ENCODE measurements at places on chromosomes 4 and X.

DNA sequence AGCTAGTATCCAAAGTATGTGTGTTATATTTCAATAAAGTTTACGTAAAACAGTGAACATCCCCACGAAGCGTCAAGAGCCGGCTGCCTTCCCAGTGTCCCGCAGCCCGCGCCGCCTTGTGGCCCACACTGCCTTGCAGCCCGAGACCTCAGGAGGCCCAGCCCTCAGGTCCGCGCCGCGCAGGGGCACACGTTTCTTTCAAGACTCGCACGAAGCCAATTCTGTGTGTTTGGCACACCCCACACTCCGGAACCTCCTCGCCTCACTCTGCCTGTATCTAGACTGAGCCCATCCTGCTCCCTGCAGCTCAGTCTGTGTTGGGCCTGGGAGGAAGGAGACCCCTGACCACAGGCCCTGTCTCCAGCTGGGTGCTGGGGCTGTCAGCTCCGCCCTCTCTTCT, 5.8 kb downstream of the LRPAP1 start:
- no peak for DNase-seq
- H3K27me3 ChIP-seq, result no peaks in the 10 kb centered on the region
- peaks cover 12% of the 10 kb centered on the region for H3K4me1 ChIP-seq
- H3K4me3 ChIP-seq, result no peak overlapping the region
- no peak overlapping the region for H3K27ac ChIP-seq

GRCh38 chr4:64911846-64912245, 502.6 kb upstream of the TECRL start:
- H3K36me3 ChIP-seq, result no peaks in the 10 kb centered on the region
- H3K27me3 ChIP-seq, result no peaks in the 10 kb centered on the region
- no peak overlapping the region for H3K27ac ChIP-seq
- no peaks in the 10 kb centered on the region for H3K4me1 ChIP-seq

- peaks cover 7% of the 10 kb centered on the region for H3K4me1 ChIP-seq
- H3K27me3 ChIP-seq, result no peaks in the 10 kb centered on the region
- H3K4me3 ChIP-seq, result no peak overlapping the region
- H3K27ac ChIP-seq, result no peak overlapping the region
- DNase-seq, result no peak
Observed at GRCh38 chr4:119149110-119149509, 13.5 kb downstream of the MYOZ2 start.

DNA sequence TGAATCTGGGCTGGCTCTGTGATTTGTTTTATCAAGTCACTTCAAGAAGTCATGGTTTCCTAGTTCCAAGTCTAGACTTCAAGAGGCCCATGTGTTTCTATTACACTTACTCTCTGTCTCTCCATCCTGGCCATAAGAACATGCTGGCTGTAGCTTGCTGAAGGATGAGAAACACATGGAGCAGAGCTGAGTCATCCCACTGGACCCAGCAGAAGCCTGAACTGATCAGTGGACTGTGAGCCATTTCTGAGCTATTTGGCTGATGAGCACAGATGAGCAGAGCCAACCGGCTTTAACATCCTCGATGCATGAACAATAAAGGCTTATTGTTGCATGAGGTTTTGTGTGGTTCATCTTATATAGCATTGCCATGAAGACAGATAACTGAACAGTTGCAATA, 290.6 kb upstream of the BOD1L1 start:
- no peak for DNase-seq
- H3K27ac ChIP-seq, result no peak overlapping the region
- no peak overlapping the region for H3K4me3 ChIP-seq
- H3K4me1 ChIP-seq, result peaks cover 13% of the 10 kb centered on the region

- no peaks in the 10 kb centered on the region for H3K36me3 ChIP-seq
- peak within 1 kb of the TSS; percentile 39 for H3K4me3 ChIP-seq
- H3K4me1 ChIP-seq, result no peaks in the 10 kb centered on the region
- peak; percentile 58 for DNase-seq
Observed at GRCh38 chrX:43882294-43882681, at the start of gene MAOB. Gene MAOB, minus strand, starts transcription at chrX:43882450. Its CDS starts 151 bp downstream, at chrX:43882299.

GRCh38 chr4:186698028-186698427, 25.6 kb downstream of the FAT1 start:
- no peak overlapping the region for H3K27ac ChIP-seq
- H3K27me3 ChIP-seq, result no peaks in the 10 kb centered on the region
- peaks cover 8% of the 10 kb centered on the region for H3K36me3 ChIP-seq

GRCh38 chrX:10011261-10011931, 44.2 kb downstream of the CLDN34 start:
- no peaks in the 10 kb centered on the region for H3K36me3 ChIP-seq
- peaks cover 16% of the 10 kb centered on the region for H3K4me1 ChIP-seq
- peak overlapping the region; percentile 95 for H3K27ac ChIP-seq
- H3K27me3 ChIP-seq, result no peaks in the 10 kb centered on the region
- peak; percentile 58 for DNase-seq
- peak overlapping the region; percentile 21 for H3K4me3 ChIP-seq

GRCh38 chr4:113744667-113745240, 16.8 kb downstream of the CAMK2D start:
- no peak for DNase-seq
- H3K36me3 ChIP-seq, result no peaks in the 10 kb centered on the region
- H3K27ac ChIP-seq, result no peak overlapping the region
- H3K4me1 ChIP-seq, result no peaks in the 10 kb centered on the region
- no peaks in the 10 kb centered on the region for H3K27me3 ChIP-seq
- no peak overlapping the region for H3K4me3 ChIP-seq

- no peaks in the 10 kb centered on the region for H3K36me3 ChIP-seq
- DNase-seq, result no peak
- H3K4me3 ChIP-seq, result no peak overlapping the region
- H3K27me3 ChIP-seq, result no peaks in the 10 kb centered on the region
- peaks cover 9% of the 10 kb centered on the region for H3K4me1 ChIP-seq
Observed at GRCh38 chr4:76195326-76195725, 18.3 kb downstream of the SCARB2 start.

- H3K36me3 ChIP-seq, result no peaks in the 10 kb centered on the region
- DNase-seq, result peak; percentile 88
- H3K27ac ChIP-seq, result peak overlapping the region; percentile 78
- peaks cover 59% of the 10 kb centered on the region for H3K4me1 ChIP-seq
- H3K4me3 ChIP-seq, result peak overlapping the region; percentile 20
- no peaks in the 10 kb centered on the region for H3K27me3 ChIP-seq
Observed at GRCh38 chr4:144355811-144356757, 215.6 kb upstream of the GYPA start.

DNA sequence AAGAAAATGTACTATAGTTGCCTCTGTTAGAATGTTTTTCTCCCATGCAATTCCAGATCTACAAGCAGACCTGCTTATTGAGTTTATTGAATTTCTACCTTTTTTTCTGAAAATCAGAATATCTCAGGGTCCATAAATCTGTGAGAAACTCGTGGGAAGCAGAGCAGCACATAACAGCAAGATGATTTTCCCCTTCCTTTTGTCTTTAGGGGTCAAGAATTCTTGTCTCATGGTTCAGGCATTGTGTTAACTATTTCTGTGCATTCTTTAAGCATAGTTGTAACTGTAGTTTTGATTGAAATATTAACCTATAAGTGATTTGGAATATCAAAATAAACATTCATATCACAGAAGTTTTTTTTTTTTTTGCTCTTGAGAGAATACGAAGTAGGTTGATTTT, 11.4 kb downstream of the EDNRA start:
- no peaks in the 10 kb centered on the region for H3K4me1 ChIP-seq
- H3K36me3 ChIP-seq, result no peaks in the 10 kb centered on the region
- no peak overlapping the region for H3K27ac ChIP-seq
- no peak overlapping the region for H3K4me3 ChIP-seq
- H3K27me3 ChIP-seq, result no peaks in the 10 kb centered on the region
- DNase-seq, result no peak

- no peak for DNase-seq
- H3K36me3 ChIP-seq, result no peaks in the 10 kb centered on the region
- no peak overlapping the region for H3K27ac ChIP-seq
- H3K4me3 ChIP-seq, result no peak overlapping the region
- no peaks in the 10 kb centered on the region for H3K27me3 ChIP-seq
Observed at GRCh38 chr4:2364654-2365053, 53.8 kb downstream of the ZFYVE28 start.

DNA sequence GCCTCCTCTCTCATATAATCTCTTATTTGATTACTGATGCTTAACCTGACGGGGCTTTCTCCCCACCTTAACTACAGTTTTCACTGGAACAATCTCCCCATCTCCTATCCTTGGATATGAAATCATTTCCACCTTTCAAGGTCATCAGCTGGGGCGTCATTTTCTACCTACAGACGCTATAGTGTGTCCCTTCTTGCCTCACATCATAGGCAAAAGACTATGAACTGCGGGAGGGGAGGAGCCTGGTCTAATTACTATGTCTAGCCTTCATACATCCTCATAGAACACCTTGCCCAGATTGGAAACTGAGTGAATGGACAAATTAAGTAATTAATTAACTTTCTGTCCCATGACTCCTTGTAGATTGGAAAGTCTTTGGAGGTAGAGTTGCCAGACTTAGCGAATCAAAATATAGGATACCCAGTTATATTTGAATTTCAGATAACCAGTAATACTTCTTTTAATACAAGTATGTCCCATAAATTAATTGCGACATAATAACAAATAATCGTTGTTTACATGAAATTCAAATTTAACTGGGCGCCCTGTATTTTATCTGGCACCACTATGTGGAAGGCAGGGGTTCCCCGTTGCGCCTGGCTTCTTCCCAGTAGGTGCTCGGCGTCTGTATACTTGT, 752 bp upstream of the ATP6AP2 start:
- no peaks in the 10 kb centered on the region for H3K36me3 ChIP-seq
- peak overlapping the region; percentile 76 for H3K4me3 ChIP-seq
- no peak overlapping the region for H3K27ac ChIP-seq
- DNase-seq, result no peak
- H3K4me1 ChIP-seq, result peaks cover 5% of the 10 kb centered on the region
- no peaks in the 10 kb centered on the region for H3K27me3 ChIP-seq

GRCh38 chrX:55450259-55450658, 1.7 kb upstream of the MAGEH1 start:
- DNase-seq, result peak; percentile 33
- H3K4me3 ChIP-seq, result no peak overlapping the region
- H3K36me3 ChIP-seq, result no peaks in the 10 kb centered on the region
- H3K27me3 ChIP-seq, result no peaks in the 10 kb centered on the region
- no peaks in the 10 kb centered on the region for H3K4me1 ChIP-seq

DNA sequence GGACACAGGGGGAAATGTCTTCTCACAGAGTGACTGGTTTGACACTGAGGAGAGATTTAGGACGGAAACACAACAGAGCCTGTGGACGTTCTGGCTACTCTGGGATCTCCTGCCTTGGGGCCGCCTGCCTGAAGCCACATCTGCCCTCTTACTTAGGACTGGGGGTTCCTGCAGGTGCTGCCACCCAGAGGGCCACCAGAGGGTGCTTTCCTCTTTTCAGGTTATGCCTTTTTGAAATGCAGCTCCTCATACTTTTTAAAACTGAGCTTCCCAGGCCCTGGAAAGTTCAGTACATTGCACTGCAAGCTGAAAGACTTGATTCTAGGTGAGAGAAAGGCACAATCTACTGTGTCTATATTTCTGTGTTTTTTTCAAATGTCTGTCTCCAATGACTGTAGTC, 92.2 kb upstream of the PGRMC2 start:
- H3K27me3 ChIP-seq, result no peaks in the 10 kb centered on the region
- H3K27ac ChIP-seq, result no peak overlapping the region
- no peak overlapping the region for H3K4me3 ChIP-seq

- H3K4me1 ChIP-seq, result no peaks in the 10 kb centered on the region
- no peaks in the 10 kb centered on the region for H3K27me3 ChIP-seq
Observed at GRCh38 chrX:144627947-144628346, 619.4 kb upstream of the SPANXN1 start.

- no peaks in the 10 kb centered on the region for H3K36me3 ChIP-seq
- H3K27ac ChIP-seq, result no peak overlapping the region
- H3K27me3 ChIP-seq, result no peaks in the 10 kb centered on the region
- H3K4me1 ChIP-seq, result no peaks in the 10 kb centered on the region
Observed at GRCh38 chr4:22695917-22696316, 3.2 kb downstream of the GBA3 start.

- H3K4me1 ChIP-seq, result no peaks in the 10 kb centered on the region
- no peaks in the 10 kb centered on the region for H3K27me3 ChIP-seq
- no peak for DNase-seq
- H3K36me3 ChIP-seq, result no peaks in the 10 kb centered on the region
Observed at GRCh38 chr4:180950377-180950776, 1292.8 kb upstream of the TENM3 start.

DNA sequence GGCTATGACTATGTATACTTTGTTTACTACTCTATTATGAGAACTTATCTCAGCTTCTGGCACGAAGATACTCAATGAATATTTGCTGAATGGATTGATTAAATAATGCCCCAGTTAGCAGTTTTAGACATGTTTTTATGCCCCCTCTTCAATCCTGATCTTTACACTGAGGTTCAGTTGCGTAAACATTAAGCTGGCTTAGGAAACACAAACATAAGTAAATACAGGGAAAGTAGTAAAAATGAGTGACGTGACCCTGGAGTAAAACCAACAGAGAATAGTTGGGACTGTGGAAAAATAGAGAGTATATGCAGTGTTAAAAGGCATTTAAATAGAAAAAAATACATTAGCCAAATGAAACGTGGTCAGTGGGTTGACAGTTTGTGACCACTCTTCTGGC, 387.0 kb upstream of the ACTRT1 start:
- H3K36me3 ChIP-seq, result no peaks in the 10 kb centered on the region
- DNase-seq, result no peak
- H3K27me3 ChIP-seq, result no peaks in the 10 kb centered on the region
- no peak overlapping the region for H3K27ac ChIP-seq
- no peak overlapping the region for H3K4me3 ChIP-seq

DNA sequence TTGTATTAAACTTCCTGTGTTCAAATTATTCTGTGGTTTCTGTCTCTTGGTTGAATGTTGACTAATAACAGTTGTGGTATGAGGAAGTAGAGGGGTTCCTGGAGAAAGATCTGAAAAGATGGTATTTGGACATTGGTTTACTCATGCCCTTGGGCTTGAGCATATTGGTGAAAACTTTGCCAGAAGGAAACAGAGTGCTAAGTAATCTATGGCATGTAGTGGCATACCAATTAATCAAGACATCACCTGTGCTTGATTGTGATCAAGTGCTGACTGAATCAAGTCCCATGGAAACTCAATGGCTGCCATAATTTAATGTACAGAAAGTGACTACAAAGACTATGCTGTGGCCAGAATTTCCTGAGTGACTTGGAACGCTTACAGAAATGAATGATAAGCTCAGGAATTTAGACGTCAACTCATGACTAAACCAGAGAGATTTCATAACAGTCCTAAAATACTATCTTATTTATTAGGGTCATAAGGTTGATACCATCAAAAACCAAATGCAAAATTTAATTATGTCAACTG, 2062.9 kb downstream of the ARAP2 start:
- no peaks in the 10 kb centered on the region for H3K36me3 ChIP-seq
- no peak overlapping the region for H3K27ac ChIP-seq
- H3K27me3 ChIP-seq, result no peaks in the 10 kb centered on the region
- no peaks in the 10 kb centered on the region for H3K4me1 ChIP-seq
- no peak overlapping the region for H3K4me3 ChIP-seq

DNA sequence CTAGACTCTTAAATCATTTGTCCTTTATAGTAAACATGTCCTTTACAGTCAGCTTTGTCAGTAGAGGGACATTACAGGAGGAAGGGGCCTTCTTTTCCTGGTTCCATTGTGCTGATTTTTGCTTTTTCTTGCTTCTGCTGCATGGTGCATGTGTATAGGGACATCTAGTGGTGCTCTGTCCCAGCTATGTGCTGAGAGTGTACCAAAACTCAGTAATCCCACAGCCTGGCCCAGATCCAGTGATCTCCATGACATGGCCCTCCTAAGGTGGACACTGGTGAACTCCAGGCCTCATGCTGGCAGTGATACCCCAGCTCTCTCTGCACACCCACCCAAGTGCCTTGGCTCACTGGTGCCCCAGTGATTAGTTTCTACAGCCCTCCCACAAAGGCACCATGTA, 45.2 kb downstream of the MAGEB17 start:
- no peak overlapping the region for H3K4me3 ChIP-seq
- H3K4me1 ChIP-seq, result peaks cover 17% of the 10 kb centered on the region
- H3K27ac ChIP-seq, result no peak overlapping the region
- peak; percentile 54 for DNase-seq

Measured in neural progenitor cell (in vitro differentiated cells).